ENCODE measurements at places on chromosomes 12 and 14.

- DNase-seq = peak; percentile 45
Measured at GRCh38 chr12:116325336-116325664, 47.8 kb upstream of the MED13L start.

- no peak for DNase-seq
Measured at GRCh38 chr12:98059659-98060343, 455.6 kb upstream of the TMPO start.

DNA sequence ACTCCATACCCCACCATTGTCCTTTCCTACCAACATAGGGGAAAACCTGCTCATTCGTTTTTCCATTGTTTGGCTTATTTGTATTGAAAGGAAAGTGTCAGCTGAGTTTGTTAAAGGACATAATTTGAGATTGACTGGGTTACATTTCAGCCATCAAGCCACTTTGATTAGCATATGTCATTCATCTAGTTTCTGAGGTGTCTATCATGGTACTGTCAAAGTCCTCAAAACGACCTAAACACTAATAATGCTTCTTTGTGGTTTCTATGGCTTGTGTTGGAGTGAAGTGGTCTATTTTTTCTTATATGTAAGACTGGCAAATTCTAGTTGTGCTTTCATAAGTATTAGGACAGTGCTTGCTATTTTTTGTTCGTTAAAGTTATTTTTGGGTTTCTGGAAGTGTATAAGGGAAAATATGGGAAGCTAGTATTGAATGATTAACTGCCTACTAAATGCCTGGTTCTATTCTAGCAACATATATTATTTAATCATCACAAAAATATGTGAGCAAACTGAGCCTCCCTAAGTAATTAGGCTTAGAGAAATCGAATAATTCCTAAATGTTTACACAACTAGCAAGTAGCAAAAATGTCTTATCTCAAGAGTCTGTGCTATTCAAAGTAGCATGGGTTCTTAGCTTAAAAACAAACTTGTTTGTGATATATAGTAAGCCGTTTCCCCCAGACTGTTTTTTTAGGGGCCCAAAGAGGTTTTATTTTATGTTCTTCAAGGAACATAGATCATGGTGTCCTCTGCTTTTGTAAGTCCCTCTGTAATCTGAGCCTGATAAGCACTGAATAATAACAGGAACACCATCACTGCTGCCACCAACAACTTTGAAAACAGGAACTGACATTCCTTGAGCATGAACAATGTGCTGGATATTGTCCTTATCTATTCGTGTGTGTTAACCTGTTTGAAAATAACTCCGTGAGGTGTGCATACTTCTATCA, 67.1 kb downstream of the DERA start:
- DNase-seq = no peak

- DNase-seq = no peak
Measured at GRCh38 chr12:1443421-1444141, 150.8 kb downstream of the FBXL14 start.

- peak; percentile 22 for DNase-seq
Measured at GRCh38 chr14:23182372-23183157, 895 bp downstream of the SLC7A8 start.

GRCh38 chr14:101103321-101103901, 199.9 kb upstream of the RTL1 start:
- DNase-seq = peak; percentile 8

DNA sequence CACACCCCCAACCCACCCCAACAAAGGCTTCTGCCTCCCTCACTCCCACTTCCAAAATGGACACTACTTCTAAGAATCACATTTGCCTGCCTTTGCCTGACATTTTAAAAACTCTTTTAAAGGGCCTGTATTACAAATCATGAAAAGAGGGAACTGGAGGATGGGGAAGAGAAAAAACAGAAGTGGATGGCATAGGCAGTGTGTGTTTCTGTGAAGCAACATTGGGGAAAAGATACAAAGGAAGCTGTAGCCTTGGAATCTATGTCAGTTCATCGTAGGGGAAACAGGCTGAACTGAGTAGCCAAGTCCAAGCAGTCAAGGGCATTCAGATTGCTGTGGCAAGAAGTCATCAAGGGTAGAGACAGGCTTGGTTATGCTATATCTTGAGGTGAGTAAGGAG, 273.9 kb downstream of the BTG1 start:
- DNase-seq = no peak

- DNase-seq = no peak
Measured at GRCh38 chr14:68784226-68784910, 8.5 kb downstream of the ZFP36L1 start.

- DNase-seq = no peak
Measured at GRCh38 chr14:50602035-50602434, 42.1 kb downstream of the ATL1 start.

- no peak for DNase-seq
Measured at GRCh38 chr14:65478596-65478995, 66.1 kb downstream of the FUT8 start.

DNA sequence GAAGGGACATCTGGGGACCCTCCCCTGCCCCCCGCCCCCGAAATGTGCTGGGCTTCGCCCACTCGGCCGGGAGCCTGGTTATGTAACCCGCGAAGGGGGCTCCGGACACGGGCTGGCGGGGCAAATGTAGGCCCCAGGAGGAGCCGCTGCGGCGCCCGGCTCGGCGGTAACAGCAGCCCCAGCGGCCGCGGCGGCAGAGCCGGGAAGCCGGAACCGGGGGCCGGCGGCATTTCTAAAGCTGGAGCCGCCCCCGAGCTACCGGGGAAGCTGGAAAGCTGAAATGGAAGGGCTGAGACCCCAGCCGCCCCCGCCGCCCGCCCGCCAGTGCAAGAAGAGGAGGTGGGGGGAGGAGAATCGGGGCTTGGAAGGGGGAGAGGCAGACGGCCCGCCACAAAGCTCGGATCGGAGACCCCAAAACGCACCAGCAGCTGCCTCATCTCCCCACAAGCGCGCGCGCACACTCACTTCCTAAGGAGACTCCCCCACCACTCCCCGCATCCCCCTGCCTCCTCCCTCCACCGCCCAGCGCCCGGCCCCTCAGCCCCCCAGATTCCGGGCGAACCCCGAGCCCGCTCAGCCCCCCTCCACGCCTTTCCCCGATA, 1.5 kb downstream of the KDM2B start:
- DNase-seq = peak; percentile 44

GRCh38 chr12:77339610-77340009, 274.2 kb upstream of the E2F7 start:
- no peak for DNase-seq
